ENCODE measurements at places on chromosomes 3 and 15.

DNA sequence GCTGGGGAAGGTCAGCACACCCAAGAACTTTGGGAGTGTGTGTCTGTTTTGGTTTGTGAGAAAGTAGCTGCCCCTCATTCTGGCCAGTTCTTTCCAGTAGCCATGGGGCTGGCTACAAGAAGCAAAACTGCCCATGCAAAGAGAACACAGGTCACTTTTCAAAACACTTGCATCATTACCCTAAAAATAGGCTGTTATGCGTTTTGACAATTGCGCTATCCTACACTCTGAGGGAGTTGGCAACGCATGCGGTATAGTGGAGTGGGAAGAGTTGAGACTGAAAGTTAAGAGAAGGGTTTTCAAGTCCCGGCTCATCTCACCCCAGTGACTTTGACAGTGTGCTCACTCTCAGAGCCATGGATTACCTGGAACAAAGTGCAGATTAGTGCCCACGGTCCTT, 41.8 kb upstream of the MYZAP start:
- no peak for DNase-seq

DNA sequence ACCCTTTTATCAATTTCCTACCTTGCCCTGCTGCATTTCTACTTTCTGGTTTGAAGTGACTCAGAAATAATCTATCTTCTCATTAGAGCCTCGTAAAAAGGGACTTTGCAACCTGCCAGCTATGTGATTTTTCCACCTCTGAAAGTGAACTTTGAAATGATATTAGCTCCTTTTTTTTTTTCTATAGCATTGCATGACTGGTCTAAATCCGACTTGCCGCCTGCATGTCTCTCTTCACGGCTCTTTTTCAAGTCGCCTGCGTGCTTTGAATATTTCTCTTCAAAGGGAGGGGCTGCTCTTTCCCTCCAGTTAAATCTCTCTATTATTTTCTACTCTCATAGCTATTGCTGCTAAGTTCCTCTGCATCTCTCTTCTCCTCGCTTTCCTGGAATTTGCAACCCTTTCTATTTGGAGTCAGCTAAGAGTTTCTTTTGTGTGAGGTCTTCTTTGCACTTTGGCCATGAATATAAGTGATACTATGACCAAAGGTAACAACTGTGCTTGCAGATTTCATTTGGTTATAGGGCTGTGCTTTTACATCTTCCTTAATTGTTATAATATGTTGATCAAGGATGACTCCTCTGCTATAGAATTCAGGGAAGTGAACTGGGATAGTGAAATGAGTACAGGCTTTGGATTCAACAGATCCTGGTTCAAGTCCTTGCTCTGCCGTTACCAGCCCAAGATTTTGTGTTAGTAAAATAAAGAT, 541.1 kb downstream of the AGBL1 start:
- DNase-seq, result no peak

DNA sequence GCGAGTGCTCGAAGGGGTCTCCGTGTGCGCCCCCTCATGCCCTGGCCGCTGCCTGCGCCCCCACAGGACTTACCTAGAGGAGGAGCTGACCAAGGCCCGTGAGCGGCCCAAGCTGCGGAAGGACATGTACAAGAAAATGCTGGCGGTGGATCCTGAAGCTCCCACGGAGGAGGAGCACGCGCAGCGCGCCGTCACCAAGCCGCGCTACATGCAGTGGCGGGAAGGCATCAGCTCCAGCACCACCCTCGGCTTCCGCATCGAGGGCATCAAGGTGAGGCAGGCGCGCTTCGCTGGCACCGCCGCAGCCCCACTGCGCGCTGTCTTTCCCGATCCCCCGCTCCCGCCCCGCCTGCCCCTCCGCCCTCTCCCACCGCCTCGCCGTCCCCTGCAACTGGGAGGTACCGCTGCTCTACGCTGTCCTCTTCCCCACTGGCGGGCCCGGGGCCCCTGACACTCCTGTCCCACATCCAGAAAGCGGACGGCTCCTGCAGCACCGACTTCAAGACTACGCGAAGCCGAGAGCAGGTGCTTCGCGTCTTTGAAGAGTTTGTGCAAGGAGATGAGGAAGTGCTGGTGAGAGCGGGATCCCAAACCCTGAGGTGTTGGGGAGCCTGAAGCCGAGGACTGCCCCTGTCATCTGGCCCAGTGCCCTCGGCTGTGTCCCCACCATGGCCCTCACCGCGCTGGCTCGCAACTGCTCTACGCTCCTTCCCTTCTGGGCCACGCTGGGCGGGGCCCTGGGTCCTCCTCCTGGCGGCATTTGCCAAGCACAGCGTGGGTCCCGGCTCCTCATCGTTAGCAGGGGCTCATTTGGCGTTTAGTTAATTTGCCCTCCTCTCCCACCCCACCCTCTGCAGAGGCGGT, 8.5 kb downstream of the ITPKA start:
- no peak for DNase-seq

DNA sequence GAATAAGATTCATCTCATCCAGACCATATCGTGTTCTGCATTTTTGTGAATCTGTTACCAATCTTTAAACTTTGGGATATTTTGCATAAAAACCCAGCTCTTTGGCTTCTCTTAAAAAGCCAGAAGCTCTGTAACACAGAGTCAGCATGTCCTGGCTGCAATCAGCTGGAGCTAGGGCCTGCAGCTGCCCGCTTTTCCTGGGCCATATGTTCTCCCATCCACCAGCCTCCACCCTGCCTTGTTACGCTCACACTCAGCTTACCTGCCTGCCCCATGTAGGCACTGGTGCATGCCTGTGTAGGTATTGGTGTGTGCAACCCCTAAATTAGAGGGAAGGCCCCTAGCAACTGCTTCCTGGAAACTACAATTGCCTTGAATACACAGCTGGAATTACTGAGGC, 48.2 kb downstream of the CRYGS start:
- no peak for DNase-seq

DNA sequence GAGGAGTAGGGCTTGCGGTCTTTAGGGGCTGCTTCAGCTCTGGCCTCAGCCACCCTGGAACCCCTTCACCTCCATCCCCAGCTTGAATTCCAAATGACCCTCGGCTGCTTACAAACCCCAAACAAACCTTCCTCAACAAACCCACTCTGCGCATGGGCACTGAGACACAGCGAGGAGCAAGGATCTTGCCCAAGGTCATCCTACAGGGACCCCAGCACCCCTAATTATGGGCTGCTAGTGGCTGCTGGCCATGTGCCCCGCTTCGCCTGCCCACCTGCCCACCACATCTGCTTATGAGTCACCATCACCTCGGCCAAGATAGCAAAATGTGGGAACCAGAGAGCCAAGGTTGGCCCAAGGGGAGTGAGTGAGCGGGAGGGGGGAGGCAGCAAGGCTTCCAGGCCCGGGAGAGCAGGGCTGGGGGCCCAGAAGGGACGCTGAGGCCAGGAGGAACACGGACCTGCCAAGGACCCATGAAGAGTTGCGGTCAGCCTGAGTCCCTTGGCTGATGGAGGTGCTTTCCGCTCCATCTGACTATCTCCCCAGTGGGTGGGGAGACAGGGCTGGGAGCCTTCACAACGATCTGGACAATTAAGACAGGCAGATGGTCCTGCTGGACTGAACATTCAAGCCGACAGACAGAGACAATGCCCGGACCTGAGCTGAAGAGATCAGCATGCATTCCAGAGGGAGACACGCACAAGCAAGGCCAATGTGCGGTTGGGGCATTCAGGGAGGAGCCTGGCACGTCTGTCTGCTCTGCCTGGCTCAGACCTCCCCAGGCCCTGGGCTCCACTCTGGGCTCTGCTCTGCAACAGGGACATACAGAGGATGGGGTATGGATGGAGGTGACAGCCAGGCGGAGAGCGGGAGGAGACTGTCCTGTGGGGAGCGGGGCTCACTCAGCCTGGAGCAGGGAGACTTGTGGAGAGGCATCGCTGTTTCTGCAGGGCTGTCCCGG, 10.8 kb upstream of the GRIP2 start:
- peak; percentile 5 for DNase-seq

- peak; percentile 89 for DNase-seq
Observed at GRCh38 chr15:101675796-101676582, 23.8 kb upstream of the TM2D3 start.

All from IMR-90 (cell line).